ENCODE measurements at places on chromosomes 12 and 14.

- no peak for DNase-seq
- no peak overlapping the region for H3K27ac ChIP-seq
- H3K27me3 ChIP-seq: no peaks in the 10 kb centered on the region
- H3K4me3 ChIP-seq: no peak overlapping the region
- no peaks in the 10 kb centered on the region for H3K36me3 ChIP-seq
Measured at GRCh38 chr12:69744109-69744508, 5.4 kb downstream of the RAB3IP start.

- peaks cover 59% of the 10 kb centered on the region for H3K4me1 ChIP-seq
- no peaks in the 10 kb centered on the region for H3K27me3 ChIP-seq
- H3K4me3 ChIP-seq: no peak overlapping the region
- H3K36me3 ChIP-seq: peaks cover 65% of the 10 kb centered on the region
Measured at GRCh38 chr14:65074449-65075150, 27.7 kb downstream of the MAX start.

- no peaks in the 10 kb centered on the region for H3K36me3 ChIP-seq
- no peak overlapping the region for H3K4me3 ChIP-seq
- DNase-seq: no peak
- peaks cover under 1% of the 10 kb centered on the region for H3K4me1 ChIP-seq
Measured at GRCh38 chr12:123089631-123090353, 61.1 kb downstream of the PITPNM2 start.

DNA sequence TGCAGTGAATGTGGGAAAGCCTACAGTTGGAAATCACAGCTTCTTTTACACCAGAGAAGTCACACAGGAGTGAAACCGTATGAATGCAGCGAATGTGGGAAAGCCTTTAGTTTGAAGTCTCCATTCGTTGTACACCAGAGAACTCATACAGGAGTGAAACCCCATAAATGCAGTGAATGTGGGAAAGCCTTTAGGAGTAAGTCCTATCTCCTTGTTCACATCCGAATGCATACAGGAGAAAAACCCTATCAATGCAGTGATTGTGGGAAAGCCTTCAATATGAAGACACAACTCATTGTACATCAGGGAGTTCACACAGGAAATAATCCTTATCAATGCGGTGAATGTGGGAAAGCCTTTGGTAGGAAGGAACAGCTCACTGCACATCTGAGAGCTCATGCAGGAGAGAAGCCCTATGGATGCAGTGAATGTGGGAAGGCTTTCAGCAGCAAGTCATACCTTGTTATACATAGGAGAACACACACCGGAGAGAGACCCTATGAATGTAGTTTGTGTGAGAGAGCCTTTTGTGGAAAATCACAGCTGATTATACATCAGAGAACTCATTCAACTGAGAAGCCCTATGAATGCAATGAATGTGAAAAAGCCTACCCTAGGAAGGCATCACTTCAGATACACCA, 24.6 kb downstream of the ZNF26 start:
- DNase-seq: no peak
- H3K27me3 ChIP-seq: no peaks in the 10 kb centered on the region
- no peak overlapping the region for H3K4me3 ChIP-seq
- peaks cover 63% of the 10 kb centered on the region for H3K36me3 ChIP-seq
- no peak overlapping the region for H3K27ac ChIP-seq
- no peaks in the 10 kb centered on the region for H3K4me1 ChIP-seq

DNA sequence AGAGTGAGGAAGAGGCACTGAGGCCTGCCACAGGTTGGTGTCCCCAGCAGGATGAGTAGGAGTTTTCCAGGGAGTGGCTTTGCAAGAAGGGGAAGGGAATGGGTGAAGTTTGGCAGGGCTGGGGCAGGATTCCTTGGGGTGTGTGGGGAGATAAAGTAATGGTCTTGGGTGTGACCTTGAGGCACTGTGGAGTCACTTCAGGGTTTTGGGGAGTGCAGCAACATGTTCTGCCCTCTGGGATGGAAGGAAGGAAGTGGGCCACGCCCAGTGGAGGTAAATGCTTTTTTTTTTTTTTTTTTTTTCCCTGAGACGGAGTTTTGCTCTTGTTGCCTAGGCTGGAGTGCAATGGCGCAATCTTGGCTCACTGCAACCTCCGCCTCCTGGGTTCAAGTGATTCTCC, 108.9 kb downstream of the ADCK1 start:
- H3K36me3 ChIP-seq: no peaks in the 10 kb centered on the region
- no peaks in the 10 kb centered on the region for H3K4me1 ChIP-seq
- H3K4me3 ChIP-seq: no peak overlapping the region
- H3K27ac ChIP-seq: no peak overlapping the region
- no peaks in the 10 kb centered on the region for H3K27me3 ChIP-seq
- no peak for DNase-seq

Measured in large intestine (tissue), 12 donors.